ENCODE measurements at places on chromosomes 11 and 22.

- DNase-seq: no peak
Measured at GRCh38 chr11:12239804-12240371, 129.5 kb downstream of the MICAL2 start.

DNA sequence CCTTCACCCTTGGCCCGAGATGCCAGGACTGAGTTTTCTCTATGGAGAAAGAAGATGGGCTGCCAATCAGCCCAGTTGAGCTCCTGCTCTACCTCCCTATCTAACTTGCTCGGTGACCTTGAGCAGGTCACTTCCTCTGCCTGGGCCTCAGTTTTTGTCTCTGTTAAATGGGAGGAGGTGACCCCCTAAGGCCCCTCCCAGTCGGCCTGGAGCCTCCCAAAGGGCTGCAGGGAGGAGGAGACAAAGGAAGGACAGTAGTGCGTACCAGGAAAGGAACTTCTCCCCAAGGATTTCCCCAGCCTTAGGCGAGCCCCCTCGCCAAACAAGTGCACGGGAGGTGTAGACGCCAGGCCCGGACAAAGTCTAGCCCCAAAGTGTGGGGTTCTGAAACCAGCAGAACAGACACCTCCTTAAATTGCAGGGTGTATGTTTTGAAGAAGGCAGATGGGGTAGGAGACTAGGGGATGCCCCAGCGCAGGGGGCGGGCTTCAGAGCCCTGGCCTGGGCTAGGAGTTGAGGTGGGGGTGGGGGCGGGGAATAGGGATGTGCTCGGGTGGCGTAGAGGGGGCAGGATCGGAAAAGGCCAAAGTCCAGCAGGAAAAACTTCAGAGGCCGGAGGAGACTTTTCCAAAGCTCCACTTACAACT is 1.0 kb downstream of the CBX7 start:
- no peak for DNase-seq

DNA sequence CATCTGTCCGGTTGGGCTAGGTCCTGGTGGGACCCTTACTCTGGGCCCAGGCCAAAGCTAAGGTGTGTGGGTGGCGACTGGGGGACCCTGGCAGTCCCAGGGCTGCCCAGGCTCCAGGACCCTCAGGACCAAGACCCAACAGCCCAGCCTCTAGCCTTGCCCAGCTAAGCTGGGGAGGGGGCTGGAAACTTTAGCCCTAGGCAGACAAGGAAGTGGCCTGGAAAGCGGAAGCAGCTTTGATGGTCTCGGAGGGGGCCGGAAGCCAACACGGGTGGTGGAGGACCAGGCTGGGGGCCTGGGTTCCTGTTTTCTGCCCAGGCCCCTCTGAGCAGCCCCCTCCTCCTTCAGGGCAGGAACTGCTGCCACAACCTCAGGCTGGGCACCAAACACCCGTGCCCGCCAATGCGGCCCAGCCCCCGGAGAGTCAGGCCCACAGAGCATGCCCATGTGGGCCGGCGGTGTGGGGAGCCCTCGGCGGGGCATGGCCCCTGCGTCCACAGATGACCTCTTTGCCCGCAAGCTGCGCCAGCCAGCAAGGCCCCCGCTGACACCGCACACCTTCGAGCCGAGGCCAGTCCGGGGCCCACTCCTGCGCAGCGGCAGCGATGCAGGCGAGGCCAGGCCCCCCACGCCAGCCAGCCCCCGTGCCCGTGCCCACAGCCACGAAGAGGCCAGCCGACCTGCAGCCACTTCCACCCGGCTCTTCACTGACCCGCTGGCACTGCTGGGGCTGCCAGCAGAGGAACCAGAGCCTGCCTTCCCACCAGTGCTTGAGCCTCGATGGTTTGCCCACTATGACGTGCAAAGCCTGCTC is 2.8 kb downstream of the SIPA1 start:
- no peak for DNase-seq

DNA sequence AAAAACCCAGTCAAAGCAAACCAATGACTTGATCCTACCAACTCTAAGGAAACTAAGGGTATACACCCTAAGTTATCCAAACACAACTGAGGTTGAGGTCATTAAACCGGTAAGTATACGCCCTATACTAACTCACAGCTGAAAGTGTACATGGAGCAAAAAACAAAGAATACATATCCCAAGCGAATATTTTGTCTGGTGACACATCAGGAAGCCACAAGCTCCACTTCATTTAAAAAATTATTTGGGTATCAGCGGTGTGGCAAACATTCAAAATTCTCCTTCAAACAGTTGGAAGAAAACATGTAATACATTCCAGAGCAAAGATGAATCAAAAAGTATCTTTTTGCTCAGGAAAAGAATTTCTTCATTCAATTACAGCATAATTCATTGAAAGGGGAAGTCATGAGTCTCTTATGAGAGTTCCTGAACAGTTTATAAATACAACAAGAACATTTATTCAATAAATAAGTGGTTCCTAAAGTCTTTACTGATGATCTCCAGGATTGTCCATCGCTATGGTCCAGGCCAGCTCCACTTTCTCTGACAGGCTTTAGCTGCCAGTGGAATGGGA is 4.5 kb upstream of the JAML start:
- DNase-seq: no peak

DNA sequence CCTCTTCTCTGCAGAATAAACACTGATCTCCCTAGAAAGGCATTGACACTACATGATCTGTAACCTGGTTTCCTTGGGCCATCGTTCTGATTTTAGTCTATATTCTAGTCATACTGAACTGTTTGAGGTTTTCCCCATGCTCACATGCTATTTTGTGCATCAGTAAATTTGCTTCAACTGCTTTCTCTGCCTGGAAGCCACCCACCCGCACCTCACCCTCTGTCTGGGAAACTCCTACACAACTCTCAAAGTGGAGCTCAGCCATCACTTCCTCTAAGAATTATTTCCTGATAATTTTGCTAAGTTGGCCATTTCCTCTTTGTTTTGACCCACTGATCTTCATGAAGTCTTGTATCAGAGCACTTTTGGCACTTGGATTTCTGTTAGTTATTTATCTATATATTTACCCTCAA is 36.1 kb downstream of the MMP20 start:
- DNase-seq: no peak

DNA sequence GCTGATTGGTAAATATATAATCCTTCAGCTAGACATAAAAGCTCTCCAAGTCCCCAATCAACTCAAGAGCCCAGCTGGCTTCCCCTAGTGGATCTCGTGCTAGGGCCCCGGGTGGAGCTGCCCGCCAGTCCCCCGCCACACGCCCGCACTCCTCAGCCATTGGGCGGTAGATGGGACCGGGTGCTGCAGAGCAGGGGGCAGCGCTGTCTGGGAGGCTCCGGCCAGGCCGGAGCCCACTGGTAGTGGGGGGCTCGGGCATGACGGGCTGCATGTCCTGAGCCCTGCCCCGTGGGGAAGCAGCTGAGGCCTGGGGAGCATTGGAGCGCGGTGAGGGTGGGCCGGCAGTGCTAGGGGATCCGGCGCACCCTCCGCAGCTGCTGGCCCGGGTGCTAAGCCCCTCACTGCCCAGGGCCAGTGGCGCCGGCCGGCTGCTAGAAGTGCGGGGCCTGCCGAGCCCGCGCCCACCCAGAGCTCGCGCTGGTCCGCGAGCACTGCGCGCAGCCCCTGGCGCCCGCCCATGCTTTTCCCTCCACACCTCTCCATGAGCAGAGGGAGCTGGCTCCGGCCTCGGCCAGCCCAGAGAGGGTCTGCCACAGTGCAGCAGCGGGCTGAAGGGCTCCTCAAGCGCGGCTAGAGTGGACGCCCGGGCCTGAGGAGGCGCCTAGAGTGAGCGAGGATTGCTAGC is 1680.6 kb upstream of the RAG2 start:
- no peak for DNase-seq

DNA sequence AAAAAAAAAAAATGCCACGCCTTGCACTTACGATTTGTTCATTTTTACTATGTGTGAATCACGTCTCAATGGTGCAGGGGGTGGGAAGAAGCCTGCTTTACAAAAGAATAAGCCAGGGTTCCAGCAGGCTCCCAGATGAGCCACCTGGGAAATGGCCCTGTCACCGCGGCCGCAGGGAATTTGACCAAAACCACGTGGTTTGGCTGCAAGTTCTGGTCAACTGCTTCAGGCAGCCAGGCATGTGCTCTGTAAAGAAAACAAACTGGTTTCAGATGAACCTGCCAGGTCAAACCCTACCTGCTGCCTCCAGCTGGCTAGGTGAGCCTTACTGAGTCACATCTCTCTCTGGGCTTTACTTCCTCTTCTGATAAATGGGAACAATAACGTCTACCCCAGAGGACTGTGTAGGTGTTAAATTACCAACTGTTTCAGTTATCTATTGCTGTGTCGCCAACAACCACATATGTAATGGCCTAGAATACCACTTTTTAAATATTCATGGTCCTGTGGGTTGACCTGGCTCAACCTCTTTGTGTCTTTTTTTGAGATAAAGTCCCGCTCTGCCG is 30.5 kb upstream of the GCAT start:
- no peak for DNase-seq
